ENCODE measurements at places on chromosomes 7 and 10.

GRCh38 chr7:95517458-95517857, 31.7 kb downstream of the ASB4 start:
- no peak for DNase-seq

DNA sequence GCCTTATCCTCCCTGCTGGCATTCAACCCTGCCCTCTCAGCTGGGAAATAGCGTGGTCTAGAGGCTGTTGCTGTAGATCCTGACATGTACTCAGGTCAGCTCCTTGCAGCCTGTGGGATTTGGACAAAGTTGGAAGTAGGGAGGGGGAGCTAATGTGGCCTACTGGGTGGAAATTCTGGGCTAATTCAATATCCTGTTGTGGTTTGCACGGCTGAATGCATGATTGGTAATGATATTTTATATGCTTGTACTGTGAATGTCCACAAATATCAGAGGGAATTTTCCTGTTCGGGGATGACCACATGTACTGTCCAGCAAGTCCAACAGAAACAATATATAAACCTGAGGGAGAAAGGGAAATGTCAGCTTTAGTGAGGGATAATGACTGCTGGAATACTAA, 22.1 kb upstream of the NPVF start:
- DNase-seq = no peak

DNA sequence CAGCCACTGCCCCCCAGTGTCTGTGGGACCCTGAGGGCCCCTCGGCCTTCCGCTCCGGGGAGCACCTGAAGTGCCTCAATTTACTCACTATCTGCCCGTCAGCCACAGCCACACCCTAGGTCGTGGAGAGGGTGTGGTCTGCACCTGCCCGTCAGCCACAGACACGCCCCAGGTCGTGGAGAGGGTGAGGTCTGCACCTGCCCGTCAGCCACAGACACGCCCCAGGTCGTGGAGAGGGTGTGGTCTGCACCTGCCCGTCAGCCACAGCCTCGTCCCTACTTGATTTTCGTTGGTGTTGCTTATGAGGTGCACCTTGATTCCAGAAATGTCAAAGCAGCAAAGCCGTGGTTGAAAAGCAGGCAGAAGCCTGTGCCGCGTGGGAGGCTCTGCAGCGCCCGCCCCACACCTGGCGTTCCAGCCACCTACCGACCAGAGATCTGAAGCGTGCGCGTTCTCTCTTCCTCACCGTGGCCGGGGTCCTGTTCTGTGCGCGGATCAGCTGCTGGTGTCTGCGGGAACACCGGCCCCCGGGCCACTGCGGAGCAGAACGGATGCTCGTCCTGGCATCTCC, 101.6 kb downstream of the DYNC2I1 start:
- peak; percentile 13 for DNase-seq

DNA sequence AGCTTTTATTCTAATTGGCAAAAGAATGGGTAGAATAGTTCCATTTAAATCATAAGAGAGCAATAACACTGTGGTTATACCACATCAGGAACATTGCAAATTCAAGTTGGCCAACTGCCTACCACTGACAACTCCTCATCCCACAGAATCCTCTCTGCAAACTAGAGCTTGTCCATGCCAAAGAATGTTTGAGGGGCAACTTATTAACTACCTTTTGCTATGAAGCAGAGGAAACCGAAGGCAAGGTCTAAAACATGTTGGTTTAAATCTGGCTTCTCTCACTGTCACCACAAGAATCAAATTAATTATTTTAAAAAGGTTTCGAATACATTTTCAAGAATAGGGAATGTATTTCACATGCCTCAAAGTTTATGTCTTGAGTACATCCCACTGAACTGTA, 36.0 kb downstream of the RHOBTB1 start:
- no peak for DNase-seq

- no peak for DNase-seq
Observed at GRCh38 chr10:46218921-46219320, 67.9 kb upstream of the ANTXRL start.

GRCh38 chr7:111025006-111025405, 65.9 kb upstream of the LRRN3 start:
- no peak for DNase-seq

DNA sequence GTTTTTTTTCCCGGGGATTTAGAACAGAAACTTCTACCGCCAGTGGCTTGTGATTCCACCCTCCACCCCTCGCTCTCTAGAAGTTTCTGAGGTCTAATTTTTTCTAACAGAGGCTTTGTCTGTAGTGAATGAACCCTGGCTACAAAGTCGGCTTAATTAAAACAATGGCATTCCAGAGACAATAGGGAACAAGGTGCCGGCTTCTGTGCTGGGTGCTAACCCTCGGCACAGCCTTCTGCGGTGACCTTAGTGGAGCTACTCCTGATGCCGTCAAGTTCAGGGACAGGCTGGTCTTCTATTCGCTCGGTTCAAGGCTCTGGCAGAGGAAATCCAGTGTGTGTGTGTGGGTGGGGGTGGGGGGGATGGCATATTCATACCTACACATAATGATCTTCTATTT, 32.1 kb upstream of the ENO4 start:
- DNase-seq = no peak

- DNase-seq = no peak
Observed at GRCh38 chr7:86644282-86645224, 844 bp downstream of the GRM3 start.

DNA sequence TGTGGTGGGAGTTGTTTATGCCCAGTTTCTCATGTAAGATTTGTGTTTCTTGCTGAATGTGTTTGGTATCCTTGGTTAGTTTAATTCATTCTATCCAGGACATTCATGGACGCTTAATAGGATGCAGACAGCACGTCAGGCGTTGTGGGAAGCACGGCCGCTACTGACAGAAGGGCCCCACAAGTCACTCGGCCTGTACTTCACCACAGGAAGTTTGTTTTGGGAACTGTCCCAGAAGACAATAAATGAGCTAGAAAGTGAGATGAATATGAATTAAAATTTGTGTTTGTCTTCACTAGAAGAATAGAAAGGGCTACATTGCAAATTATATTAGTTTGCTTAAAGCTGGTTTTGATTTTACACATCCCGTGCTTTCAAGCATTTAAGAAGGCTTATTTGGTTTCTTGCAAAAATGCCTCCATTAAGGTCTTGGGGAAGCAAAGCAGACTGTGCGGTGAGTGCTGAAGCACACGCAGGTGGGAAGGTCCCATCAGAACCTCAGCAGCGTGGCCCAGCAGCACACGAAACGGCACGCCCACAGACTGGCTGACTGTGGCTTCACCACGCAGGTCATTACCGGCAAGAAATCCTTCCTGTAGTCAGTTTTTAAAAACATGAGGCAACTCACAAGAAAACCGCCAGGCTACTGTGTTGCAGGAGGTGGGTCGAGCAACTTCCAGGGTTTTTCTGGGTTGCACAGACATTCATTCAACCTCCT, 74.1 kb downstream of the VIPR2 start:
- no peak for DNase-seq

DNA sequence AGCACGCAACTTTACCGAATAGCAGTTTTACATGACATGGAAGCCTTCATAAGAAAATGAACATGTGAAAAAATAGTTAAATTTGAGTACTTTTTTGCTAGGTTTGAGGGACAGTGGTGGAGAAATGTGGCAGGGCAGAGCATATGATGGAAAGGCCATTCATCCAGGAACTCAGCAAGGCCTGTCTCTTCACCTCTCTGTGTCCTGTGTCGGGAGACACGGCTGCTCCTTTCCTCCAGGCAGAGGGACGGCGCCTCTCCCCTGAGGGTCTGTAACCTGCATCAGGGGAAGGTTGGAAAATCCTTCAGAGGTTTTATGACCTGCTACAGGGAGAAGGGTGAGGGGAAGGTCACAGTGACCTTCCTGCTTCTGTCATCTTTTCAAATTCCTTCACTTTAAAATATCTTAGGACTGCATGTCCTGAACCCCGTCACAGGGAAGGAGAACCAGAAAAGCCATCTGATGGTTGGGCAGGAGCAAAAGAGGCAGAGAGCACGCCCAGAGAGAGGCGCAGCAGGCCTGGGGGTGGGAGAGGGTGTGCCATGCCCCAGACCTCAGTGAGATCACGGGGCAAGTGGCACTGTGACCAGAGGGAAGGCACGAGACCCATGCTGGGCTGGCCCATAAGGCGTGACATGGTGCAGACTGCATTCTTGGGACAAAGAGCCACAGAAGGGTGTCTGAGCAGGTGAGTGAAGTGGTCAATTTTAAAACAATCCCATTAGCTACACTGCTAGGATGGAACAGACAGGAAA, 44.0 kb downstream of the GSDME start:
- no peak for DNase-seq

DNA sequence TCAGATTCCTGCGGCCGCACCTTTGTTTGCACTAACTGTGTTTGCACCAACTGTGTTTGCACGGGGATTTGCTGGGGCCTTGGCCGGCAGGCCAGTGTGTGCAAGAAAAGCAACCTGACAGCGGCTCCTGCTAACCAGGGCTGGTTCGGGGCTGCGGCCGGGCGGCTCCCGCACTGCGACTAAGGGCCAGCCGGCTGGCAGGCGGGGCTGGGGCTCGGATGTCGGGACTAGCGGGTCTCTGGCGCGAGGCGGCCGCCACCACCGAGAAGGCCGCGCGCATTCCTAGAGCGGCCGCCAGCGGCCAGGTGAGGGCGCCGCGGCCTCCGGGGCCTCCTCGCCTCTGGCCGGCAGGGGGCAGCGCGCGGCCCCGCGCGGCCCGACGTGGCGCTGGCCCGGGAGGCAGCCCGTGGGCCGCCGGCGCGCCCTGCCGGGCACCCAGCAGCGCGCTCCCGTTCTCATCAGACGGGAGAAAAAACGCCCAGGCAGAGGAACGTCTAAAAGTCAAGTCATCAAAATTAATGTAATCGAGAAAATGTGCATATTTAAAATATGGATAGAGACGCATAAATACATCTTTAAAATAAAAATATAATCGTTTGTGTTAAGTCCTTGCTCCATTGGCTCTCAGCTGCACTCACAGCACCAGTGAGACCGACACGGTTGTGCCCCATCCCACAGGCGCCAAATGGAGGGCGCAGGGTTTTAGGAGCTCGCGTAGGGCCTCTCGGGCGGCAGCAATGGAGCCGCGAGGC, 38.5 kb downstream of the ZNF777 start:
- DNase-seq = no peak

GRCh38 chr7:4800487-4800886, 25.1 kb downstream of the AP5Z1 start:
- no peak for DNase-seq

DNA sequence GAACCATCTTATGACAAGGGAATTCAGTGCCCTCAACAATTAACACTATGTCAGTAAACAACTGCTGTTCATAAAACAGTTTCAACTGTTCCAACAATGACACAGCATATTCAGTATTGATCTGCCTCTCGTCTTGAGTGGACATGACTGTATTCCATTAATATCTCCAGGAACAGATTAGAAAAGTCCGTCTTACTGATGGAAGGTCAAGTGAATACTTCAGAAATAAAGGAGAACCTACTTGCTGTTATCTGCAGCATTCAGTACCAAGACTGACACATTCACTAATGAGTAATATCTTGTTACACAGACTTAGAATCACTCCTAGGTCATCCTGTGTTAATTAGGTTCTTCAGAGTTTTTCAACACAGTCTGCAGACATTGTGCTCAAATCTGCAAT, 12.1 kb downstream of the KBTBD2 start:
- DNase-seq = no peak

DNA sequence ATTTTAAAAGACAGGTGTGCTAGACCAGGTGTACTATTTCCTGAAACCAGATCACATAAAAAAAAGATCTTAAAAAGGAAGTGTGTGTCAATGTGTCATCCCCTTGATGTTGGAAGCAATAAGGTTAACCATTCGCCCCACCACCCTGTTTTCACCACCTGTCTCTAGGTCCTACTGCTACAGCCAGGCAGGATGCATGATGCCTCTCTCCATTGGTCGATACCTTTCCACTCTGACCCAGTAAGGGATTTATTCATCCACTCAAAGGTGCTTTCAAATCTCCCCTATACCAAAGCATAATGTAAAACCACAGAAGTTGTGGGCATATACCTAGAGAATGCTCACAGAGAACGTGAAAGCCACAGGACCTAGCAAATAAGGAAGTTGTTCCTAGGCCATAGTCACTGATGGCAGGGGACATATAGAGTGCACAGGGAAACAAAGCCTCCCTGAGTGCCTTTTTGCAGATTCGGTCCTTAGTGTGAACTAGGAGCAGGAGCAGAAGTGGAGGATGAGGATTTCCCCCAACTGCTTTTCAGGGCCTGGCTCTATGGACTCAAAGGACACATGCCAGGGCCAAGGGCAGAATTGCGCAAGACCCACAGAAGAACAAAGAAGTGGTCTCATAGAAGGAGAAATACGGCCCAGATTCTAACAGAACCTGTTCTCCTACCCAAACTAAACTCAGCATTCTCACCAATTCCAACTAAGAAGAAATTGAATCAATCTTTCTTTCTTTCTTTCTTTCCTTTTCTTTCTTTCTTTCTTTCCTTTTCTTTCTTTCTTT, 631.5 kb upstream of the NRP1 start:
- DNase-seq = no peak

GRCh38 chr7:66182920-66183319, 22.2 kb upstream of the TPST1 start:
- no peak for DNase-seq

DNA sequence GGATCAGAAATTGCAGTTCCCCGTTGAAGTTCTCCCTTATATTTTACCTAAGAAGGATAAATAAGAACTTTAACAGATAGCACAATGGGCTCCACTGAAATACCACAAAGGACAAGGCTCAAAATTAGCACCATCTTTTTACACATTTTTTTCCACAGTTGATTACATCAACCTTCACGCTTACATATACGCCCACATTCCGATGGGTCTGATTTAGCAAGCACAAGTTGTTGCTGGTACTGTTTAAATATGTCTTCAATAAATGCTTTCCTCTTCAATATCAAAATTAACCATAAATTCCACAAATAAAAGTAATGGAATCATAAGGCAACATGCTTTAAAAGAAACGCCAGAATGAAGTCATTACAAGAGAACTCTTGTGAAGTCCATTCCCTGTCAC, 79.5 kb downstream of the NEBL start:
- DNase-seq = no peak

DNA sequence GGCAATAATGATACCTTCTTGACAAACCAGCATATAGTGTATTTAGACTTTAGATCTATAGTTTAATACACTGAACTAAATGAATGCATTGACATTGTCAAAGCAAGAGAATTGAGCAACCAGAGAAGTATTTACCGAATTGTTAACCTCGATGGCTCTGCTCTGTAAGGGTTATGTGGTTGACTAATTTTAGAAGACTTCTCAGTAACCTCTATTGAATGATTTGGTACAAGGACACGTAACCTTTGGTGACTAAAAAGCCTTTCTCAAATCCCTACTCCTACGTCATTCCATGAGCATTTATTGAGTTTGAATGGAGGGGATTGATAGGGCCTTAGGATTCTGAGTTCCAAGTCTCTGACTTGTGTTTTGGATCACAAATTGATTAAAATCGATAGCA, 67.6 kb downstream of the MDFIC start:
- no peak for DNase-seq

- DNase-seq = no peak
Observed at GRCh38 chr10:68301790-68302502, 29.9 kb upstream of the HNRNPH3 start.
